ENCODE measurements at places on chromosomes 6 and 20. TPM values are rescaled to one million over a fixed set of nuclear protein-coding genes. Genes with fewer than 3 reads are reported as not detected.

DNA sequence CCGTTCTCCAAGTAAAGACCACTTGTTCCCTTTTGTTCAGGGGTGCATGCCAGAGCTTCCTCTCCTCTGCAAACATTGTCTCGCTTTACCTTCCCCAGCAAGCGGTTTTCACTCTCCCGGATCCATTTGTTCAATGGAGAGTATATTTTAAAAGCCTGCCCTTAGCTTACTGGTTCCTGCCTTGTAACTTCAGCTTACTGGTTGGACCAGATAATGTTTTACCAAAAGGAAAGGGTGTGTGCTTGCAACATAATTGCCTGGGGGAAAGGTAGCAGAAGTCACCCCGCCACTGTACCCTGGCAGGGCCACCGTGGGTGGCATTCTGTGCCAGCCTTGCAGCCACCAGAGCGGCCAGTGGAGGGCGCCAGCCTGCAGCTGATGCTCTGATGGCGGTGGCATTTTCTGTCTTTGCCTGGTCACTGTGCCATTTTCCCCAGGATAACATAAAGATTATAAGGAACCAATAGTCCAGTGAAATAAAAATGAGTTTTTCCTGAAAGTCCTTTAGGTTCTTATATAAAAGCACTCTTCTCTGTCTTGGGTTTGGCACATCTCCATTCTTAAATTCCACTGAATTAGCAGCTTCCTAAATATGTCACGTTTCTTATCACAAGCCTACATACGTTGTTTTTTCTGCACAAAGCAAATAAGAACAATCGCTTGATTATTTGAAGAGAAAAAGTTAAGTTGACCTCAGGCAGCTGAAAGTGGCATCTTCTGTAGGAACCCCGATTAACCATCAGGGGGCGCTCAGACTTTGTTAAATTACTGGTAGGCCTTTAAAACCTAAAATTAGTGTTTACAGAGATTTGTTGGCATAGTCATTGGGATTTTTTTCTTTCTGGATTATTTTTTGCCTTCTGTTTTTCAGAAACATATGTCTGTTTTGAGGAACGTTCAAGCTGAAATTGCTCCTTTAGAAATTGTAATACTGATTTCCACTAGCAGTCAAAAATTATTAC lies 67.4 kb upstream of the XRN2 start:
- peak; percentile 61 for DNase-seq

Gene OR2B6
- not detected for total RNA-seq

DNA sequence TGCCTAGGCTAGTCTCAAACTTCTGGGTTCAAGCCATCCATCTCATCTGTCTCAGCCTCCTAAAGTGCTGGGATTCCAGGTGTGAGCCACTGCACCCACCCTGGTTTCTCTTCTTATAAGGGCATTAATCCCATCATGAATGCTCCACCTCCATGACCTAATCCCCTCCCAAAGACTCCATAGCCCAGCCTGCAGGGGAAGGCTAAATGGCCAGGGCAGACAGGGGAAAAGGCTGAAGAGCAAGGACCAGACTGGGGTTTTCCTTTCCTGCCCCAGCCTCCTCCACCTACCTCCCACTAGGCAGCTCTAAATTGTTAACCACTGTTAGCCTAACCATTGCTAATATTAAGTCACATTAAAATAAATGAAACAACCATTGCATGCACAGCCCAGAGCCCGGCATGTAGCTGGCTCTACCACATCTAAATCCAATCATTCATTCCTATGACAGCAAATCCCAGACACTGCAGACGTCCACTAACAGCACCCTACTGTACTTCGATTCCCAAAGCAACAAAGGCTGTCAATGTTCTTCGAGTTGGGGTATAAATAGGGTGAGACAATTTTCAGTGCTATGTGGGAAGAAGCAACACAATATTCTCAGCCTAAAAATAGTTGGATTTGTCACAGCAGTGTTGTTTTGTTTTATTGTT lies 243.2 kb upstream of the ARID1B start:
- DNase-seq = no peak

- no peak for DNase-seq
Measured at GRCh38 chr6:141744971-141745370, 387.8 kb upstream of the GJE1 start.

- peak; percentile 81 for DNase-seq
Measured at GRCh38 chr6:83430611-83431544, at the start of gene ME1. TSS of gene ME1 (minus strand) at chr6:83431051. CDS start at chr6:83430954, 97 bp downstream.

DNA sequence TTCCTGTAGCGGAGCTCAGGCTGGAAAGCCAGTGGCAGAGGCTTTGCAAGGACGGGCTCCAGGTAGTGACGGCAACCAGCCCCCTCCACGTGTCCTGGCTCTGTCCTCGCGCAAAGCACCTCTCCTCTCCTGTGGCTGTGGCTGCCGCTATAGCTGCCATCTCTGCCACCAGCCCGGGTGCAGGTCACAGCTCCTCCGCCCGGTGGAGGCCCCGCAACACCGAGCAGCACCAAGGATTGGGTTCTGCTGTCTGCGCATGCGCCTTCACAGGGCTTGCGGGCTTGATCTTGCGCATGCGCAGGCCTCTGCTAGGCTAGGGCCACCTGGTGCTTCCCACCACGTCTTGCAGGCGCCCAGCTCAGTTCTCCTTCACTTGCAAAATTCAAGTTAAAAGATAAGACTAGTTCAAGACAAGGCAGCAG lies 625.4 kb downstream of the QKI start:
- peak; percentile 50 for DNase-seq

- DNase-seq = no peak
Measured at GRCh38 chr20:48782901-48783308, 44.9 kb downstream of the PREX1 start.
